ENCODE measurements at places on chromosomes 7 and 10. TPM values are rescaled to one million over a fixed set of nuclear protein-coding genes. Genes with fewer than 3 reads are reported as not detected.

The MYL10 gene
- total RNA-seq: not detected

GRCh38 chr7:100538348-100538653 is 702 bp upstream of the AGFG2 start:
- DNase-seq: no peak
- H3K4me1 ChIP-seq: peaks cover 34% of the 10 kb centered on the region
- peak overlapping the region; percentile 97 for H3K4me3 ChIP-seq
- H3K27me3 ChIP-seq: no peaks in the 10 kb centered on the region
- peaks cover 6% of the 10 kb centered on the region for H3K36me3 ChIP-seq

GRCh38 chr7:73678862-73679261 is 4.4 kb downstream of the DNAJC30 start:
- no peak overlapping the region for H3K4me3 ChIP-seq
- H3K27ac ChIP-seq: no peak overlapping the region
- H3K27me3 ChIP-seq: no peaks in the 10 kb centered on the region
- peaks cover 29% of the 10 kb centered on the region for H3K4me1 ChIP-seq

The SPDYE9 gene
- not detected for total RNA-seq

The HOXA7 gene
- total RNA-seq: not detected

DNA sequence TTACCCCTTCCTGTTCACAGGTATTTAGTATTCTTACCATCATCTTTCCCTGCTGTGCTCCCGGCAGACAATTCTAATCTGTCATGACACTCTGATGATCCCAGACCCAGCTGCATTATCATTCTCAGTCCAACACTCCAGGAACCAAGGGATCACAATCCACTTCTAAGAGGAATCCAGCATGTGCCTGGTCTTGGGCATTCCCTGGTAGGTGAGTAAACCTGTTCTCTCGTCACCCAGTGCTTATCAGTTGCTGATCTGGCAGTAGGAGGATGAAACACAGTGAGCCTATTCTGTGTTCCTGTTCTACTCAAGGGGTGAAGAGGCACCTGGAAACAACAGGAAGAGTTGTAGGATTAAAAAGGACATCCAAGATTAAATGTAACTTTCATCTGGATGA is 1.3 kb upstream of the DMBT1 start:
- H3K4me1 ChIP-seq: peaks cover 23% of the 10 kb centered on the region
- DNase-seq: no peak
- H3K27me3 ChIP-seq: no peaks in the 10 kb centered on the region
- no peaks in the 10 kb centered on the region for H3K36me3 ChIP-seq
- no peak overlapping the region for H3K27ac ChIP-seq

GRCh38 chr10:14616955-14617730 is 157.6 kb downstream of the FAM107B start:
- no peaks in the 10 kb centered on the region for H3K27me3 ChIP-seq
- peaks cover 25% of the 10 kb centered on the region for H3K4me1 ChIP-seq
- no peak overlapping the region for H3K4me3 ChIP-seq
- H3K27ac ChIP-seq: no peak overlapping the region
- H3K36me3 ChIP-seq: no peaks in the 10 kb centered on the region

The FAM25A gene
- total RNA-seq: not detected

GRCh38 chr10:24950439-24950838 is 2.0 kb downstream of the PRTFDC1 start:
- peaks cover 23% of the 10 kb centered on the region for H3K4me1 ChIP-seq
- H3K27me3 ChIP-seq: no peaks in the 10 kb centered on the region
- no peaks in the 10 kb centered on the region for H3K36me3 ChIP-seq
- H3K4me3 ChIP-seq: no peak overlapping the region
- no peak for DNase-seq
- H3K27ac ChIP-seq: no peak overlapping the region

The EGR2 gene
- 21.4 TPM for total RNA-seq

GRCh38 chr10:128047351-128047750 is 78.9 kb downstream of the MKI67 start:
- H3K4me1 ChIP-seq: peaks cover 44% of the 10 kb centered on the region
- peak overlapping the region; percentile 84 for H3K4me3 ChIP-seq
- peaks cover 17% of the 10 kb centered on the region for H3K36me3 ChIP-seq
- H3K27ac ChIP-seq: peak overlapping the region; percentile 95

All from activated naive CD4-positive, alpha-beta T cell treated with anti-CD3 and anti-CD28 coated beads for 36 hours (primary cell).